CD4-positive, alpha-beta T cell treated with Interferon gamma for 1 hour (primary cell): ENCODE measurements at places on chromosomes 12 and 14.

DNA sequence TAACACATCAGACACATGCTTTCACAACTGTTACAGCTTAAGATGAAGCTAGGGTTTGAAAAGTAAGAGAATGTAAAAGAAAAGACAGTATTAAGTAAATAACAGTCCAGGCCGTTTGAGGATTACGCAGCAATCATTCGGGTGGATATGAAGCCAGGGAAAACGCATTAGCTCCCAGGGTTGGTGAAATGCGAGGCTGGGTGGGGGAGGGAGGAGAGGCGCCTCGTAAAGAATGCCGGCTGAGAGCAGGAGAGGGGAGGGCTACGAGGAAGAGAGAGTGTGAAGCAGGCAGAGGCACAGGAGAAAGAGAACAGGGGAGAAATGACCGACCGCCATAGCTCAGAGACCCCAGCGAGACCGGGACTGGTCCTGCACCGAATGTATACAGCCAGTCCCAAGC lies 73.0 kb downstream of the IQSEC3 start:
- DNase-seq, result no peak

DNA sequence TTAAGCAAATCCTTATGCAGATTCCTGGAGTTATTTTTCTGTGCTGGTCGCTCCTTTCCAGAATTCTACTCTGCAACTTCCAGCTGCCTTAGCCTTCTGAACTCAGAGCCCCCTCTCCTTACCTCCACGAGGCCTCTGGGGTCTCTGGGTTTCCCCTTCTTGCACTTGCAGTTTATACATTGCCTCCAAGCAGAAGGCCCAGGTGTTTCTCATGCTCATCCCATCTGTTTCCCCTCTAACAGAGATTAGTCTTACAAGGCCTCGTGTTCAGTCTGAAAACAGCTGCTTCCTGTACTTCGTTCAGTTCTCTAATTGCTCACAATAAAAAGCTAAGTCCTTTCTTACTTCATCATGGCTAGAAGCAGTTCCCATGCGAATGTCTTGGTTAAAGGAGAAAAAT lies 134.4 kb upstream of the FGD4 start:
- DNase-seq, result peak; percentile 20

GRCh38 chr14:23071244-23071920 lies 14.1 kb upstream of the CDH24 start:
- peak; percentile 76 for DNase-seq

DNA sequence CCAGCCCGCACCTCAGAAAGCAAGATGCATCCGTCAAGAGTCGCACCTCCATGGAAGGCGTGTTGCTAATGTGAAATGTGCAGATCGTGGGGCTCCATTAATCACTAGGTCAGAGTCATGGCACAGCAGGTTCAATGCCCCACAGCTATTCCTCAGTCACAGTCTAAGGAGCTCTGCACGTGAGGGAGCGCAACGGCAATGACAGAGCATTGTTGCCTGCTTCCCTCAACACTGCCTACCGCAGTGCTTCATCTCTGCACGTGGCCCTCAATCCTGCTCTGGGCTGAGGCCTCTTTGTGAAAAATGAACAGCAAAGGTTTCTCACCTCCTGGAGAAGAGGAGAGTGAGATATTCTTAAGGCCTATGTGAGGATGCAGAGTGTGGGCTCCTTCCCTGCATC lies 995.2 kb upstream of the TMEM132C start:
- DNase-seq, result no peak

DNA sequence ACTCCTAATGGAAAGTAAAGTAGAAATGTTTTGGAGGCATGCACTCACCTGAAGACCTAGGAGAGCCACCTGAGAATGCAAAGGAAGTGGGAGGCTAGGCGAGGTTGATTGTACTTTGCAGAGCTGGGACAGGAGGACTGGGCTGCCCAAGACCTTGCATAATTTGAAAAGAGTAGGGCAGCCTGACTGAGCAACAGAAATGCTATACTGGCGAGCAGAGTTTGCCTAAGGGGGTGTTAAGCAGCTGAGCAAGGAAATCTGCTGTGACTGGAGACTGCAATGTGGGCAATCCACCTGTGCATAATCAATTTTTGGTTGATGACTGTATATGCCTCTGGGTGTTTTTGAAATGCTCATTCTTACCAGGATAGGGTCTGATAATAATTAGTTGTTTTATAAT lies 834.1 kb downstream of the TRHDE start:
- no peak for DNase-seq

GRCh38 chr14:65431245-65431644 lies 18.7 kb downstream of the FUT8 start:
- DNase-seq, result no peak

DNA sequence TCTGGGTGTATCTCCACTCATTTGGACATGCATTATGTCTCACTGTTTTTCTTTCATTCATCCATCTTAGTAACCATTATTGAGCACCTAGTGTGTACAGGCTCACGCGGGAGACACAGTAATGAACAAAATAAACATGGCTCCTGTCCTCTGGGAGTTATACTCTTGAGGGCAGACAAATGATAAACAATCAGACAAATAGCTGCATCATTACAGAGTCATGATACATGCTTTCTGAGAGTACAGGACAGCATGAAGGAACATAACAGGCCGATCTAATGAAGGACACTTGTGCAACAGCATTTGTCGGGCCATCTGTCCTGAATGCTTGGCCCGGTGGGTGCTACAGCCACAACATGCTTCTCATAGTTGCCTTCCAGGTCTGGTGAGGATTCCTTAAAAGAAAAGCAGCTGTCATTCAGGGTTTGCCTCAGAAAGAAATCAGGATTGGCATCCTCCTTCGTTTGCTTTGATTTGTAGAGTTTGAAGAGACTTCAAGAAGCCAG lies 77.2 kb upstream of the EGLN3 start:
- no peak for DNase-seq

- no peak for DNase-seq
Measured at GRCh38 chr12:47802312-47802711, 17.4 kb downstream of the HDAC7 start.

DNA sequence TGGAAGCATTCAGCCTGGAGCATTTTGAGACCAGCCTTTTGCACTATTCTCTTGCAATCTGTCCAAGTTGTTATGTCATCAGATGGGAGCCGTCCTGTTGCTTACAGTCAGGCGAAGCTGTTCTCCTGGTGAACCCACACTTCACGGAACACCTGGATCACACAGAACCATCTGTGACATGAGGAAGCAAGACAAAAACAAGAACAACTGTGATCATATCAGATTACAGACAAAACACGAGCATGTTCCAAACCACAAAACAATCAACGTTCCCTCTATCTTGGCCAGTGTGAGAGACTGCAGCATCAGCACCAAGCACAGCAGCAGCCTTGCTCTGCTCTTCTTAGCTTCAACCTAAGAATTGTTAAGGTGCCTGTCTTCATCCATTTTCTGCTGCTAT lies 180.5 kb upstream of the SFSWAP start:
- no peak for DNase-seq

DNA sequence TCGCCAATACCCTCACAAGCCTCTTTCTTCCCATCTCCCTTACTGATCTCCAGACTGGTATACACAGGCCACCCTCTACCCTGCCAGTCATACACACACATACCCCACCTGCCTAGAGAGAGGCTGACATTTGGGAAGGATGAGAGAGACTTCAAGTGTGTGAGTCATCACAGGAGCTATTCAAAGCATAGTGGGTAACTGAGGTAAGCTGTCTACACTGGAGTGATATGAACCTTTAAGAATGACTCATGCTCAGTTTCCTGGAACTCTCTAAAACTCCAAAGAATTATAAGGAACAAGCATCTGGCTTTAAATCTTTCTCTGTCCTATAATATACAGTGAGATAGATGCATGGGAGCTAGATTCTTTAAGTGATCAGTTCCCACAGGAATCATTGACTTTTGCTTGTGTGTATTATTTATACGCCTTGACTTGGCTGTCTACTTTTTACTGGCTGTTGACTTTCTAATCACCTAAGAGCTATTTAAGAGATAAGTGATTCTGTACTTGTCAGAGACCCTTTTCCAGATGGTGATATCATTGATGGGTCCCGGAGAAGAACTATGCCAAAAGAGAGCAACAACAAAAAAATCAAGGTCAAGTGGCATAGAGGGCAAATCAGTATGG lies 5.8 kb downstream of the IGF1 start:
- no peak for DNase-seq

DNA sequence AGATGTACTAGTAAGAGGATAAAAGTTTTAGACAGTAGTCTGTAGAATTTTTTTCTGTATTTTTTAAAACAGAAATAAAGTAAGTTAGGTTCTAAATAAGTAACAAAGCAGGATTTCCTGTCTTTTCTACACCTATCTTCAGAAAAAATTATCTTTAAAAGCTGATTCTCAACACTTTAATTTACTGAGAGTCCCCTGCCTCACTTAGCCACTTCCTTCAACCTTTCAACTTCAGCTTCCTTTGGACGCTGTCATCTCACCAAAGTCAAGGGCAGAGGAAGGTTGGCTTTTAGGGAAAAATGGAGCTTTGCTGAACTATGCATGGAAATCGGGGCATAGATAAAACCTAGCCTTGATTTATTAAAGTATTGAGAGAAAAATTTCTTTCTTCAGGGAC lies 44.9 kb upstream of the CERS5 start:
- no peak for DNase-seq

- DNase-seq, result no peak
Measured at GRCh38 chr12:26799741-26800140, 33.3 kb downstream of the ITPR2 start.

- no peak for DNase-seq
Measured at GRCh38 chr14:80215081-80215480, 3.8 kb upstream of the DIO2 start.

GRCh38 chr12:2688381-2688931 lies 106.3 kb upstream of the FKBP4 start:
- DNase-seq, result no peak
